ENCODE measurements at places on chromosomes 16 and 17. TPM values are rescaled to one million over a fixed set of nuclear protein-coding genes. Genes with fewer than 3 reads are reported as not detected.

NACA2 gene
- not detected for total RNA-seq

DNA sequence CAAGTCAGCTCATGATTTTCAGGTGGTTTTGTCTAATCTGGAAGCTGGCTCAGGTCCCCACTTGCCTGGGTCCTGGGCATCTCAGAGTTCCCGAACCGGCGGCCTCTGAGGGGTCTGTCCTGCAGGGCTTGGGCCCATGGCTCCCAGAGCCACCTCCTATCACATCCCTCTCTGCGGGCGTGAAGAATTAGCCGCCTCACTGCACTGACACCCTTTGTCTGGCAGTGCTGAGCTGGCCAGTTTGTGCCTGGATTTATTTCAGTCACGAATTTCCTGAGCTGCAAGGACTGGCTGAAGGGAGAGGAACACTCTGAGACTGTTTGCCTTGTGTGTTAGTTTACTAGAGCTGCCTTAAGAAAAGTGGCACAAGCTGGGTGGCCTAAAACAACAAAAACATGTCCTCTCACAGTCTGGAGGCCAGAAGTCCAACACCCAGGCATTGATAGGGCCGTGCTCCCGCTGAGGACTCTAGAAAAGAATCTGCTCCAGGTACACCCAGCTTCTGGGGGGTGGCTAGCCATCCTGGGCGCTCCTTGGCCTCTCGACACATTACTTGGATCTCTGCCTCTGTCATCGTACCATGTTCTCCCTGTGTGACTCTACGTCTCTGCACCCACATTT is 217.5 kb upstream of the DYNLRB2 start:
- no peak for DNase-seq

- DNase-seq = peak; percentile 71
These were observed 9.8 kb downstream of the PGS1 start for GRCh38 chr17:78387977-78388941.

- DNase-seq = no peak
These were observed 78.8 kb upstream of the ANKFN1 start for GRCh38 chr17:56074361-56074890.

DNA sequence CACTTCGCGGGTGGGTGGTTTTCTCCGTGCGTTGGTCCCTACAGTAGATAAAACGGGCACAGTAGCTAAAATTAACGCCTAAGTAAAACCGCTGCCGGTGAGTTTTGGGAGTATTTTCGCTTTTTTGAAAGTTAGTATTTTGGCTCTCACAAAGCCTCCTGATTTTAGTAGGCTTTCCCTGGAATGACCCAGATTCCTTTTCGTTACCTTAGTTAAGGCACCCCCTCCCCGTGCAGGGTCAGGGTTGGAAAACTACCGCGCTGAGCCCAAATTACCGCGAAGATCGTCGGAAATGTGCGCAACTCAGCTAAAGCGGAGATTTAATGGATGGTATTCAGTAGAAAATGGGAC is 28.3 kb upstream of the ST6GALNAC1 start:
- DNase-seq = no peak

DNA sequence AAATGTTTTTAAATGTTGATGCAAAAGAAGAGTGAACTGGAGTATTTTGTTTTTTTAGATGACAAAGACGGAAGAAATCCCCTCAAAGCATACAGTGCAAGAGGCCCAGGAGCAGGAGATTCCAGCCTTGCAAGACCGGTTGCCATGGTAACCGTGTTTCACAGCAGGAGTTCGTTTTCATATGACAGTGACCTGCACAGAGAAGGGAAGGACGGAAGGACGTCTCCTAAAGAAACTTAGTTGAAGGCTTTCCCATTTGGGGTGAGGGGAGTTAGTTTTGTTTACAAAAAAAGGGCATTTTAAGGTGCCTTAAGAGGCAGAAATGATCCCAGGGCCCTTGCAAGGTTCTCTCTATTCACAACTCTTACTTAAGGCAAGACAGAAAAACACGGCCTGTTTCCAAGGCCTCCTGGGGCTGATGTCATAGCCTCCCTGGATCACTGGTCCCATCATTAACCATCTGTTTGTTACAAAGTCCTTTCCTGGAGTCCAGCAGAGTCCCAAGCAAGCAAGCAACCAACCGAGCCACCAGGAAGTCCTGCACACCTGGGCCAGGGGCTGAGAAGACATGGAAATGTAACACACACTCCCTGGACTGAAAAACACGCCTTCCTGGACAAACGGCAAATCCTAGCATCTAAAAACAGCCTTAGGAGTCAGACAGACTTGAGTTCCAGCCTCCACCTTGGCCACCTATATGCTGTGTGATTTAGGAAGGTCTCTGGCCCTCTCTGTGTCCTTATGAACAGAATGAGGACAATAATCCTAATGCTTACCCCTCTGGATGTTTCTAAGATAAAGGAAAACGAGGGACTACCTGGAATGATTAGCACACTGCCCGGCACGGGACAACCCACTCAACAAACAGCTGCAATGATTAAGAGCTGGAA is 30.3 kb upstream of the RPH3AL start:
- DNase-seq = peak; percentile 13

TMEM132E gene
- total RNA-seq = 0.29 TPM

MPDU1 gene
- total RNA-seq = 21.4 TPM

DLX4 gene
- 0.39 TPM for total RNA-seq

MYH2 gene
- total RNA-seq = not detected

CPNE7 gene
- 0.13 TPM for total RNA-seq

DNA sequence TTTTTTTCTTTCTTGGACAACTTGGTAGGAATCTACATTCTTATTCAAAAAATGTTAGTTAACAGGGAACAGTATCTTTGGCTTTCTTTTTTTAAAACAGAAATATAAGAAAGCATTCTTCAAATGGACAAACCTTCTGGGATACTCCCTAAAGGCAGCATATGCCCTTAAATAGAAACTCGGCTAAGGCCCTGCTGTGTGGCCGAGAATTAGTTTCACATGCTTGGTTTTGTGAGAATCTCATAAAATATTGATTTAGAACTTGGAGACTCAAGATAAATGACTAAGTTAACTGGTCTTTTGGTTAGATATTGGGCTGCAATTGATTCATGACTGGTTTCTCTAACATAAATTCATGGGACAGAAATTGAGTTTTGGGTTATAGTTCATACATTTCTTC is 359.9 kb upstream of the XYLT1 start:
- DNase-seq = no peak

DNA sequence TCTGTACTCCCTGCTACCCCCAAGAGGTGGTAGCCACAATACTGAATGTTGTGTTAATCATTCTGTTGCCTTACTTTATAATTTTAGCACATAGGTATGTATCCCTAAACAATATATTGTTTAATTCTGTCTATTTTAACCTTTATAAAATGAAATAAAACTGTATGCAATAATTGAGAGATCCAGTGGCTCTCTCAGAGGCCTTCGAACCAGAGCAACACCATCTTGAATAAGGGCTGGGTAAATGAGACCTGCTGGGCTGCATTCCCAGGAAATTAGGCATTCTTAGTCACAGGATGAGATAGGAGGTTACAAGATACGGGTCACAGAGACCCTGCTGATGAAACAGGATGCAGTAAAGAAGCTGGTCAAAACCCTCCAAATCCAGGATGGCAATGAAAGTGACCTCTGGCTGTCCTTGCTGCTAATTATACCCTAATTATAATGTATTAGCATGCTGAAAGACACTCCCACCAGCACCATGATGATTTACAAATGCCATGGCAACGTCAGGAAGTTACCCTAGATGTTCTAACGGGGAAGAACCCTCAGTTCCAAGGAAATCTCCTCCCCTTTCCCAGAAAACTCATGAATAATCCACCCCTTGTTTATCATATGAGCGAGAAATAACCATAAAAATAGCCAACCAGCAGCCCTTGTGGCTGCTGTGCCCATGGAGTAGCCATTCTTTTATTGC is 2.0 kb upstream of the CANT1 start:
- no peak for DNase-seq

GRCh38 chr17:81231766-81232581 is 6.9 kb downstream of the TEPSIN start:
- DNase-seq = no peak

CACNG3 gene
- not detected for total RNA-seq

- DNase-seq = no peak
These were observed 2.4 kb downstream of the MLKL start for GRCh38 chr16:74698222-74698621.

NRN1L gene
- total RNA-seq = not detected

C17orf67 gene
- 3.3 TPM for total RNA-seq

ZNF232 gene
- total RNA-seq = 7.8 TPM

SSTR5 gene
- not detected for total RNA-seq

GRCh38 chr17:81365148-81365600 is 30.1 kb upstream of the BAHCC1 start:
- DNase-seq = peak; percentile 84

Data from aorta (tissue), 5 donors.